Colonic mucosa (tissue), 4 donors: ENCODE measurements at places on chromosomes 5 and 9. TPM values are rescaled to one million over a fixed set of nuclear protein-coding genes. Genes with fewer than 3 reads are reported as not detected.

DNA sequence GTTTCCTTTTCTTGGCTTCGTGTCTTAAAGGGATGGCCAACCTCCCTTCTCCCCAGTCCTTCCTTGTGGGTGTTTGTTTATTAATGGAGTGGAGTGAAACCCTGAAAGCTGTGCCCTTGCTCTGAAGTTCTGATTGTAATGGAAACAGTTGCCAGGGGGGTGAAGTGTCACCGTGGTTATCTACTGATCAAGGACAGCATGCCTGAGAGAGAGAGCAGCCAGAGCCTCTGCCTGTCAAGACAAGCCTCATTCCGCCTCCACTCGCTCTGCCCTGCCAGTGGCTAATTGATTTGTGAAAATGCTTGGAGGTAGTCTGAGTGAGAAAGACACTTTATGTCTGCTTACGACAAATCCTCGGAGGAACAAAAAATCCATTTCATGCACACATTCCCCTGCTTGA, 143.7 kb upstream of the SLC30A5 start:
- H3K36me3 ChIP-seq: no peaks in the 10 kb centered on the region
- no peak overlapping the region for H3K27ac ChIP-seq
- no peaks in the 10 kb centered on the region for H3K4me1 ChIP-seq
- no peak overlapping the region for H3K4me3 ChIP-seq

F2RL1 gene
- total RNA-seq: 139 TPM

DNA sequence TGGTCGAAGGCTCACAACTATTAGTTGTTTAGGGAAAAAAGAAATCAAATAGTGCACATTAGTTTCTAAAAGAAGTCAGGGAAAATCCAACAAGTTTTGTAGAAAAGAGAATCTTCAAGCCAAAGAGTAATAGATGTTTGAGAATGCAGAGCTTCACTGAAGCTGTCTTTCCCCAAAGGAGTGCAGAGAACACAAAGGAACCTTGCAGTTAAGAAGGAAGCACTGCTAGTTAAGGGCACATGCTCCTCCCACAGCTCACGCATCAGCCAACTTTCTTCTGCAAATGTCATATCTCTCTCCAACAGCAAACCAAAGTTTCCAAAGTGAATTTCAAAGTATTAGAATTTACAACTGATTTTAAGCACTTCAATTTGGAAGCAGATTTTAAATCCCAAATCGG, 116.4 kb upstream of the FST start:
- no peaks in the 10 kb centered on the region for H3K4me1 ChIP-seq
- H3K36me3 ChIP-seq: no peaks in the 10 kb centered on the region
- H3K27me3 ChIP-seq: no peaks in the 10 kb centered on the region
- DNase-seq: no peak
- H3K27ac ChIP-seq: no peak overlapping the region
- no peak overlapping the region for H3K4me3 ChIP-seq

MAP1B gene
- 6.1 TPM for total RNA-seq

- no peak overlapping the region for H3K27ac ChIP-seq
- H3K27me3 ChIP-seq: no peaks in the 10 kb centered on the region
- H3K4me1 ChIP-seq: no peaks in the 10 kb centered on the region
- no peak for DNase-seq
Observed at GRCh38 chr5:56513141-56513540, 280.0 kb upstream of the ANKRD55 start.

GRCh38 chr9:26033336-26033735, 355.1 kb upstream of the TUSC1 start:
- no peak for DNase-seq
- no peak overlapping the region for H3K4me3 ChIP-seq
- no peaks in the 10 kb centered on the region for H3K36me3 ChIP-seq
- no peak overlapping the region for H3K27ac ChIP-seq
- no peaks in the 10 kb centered on the region for H3K27me3 ChIP-seq

ITGA1 gene
- 19.2 TPM for total RNA-seq

DNA sequence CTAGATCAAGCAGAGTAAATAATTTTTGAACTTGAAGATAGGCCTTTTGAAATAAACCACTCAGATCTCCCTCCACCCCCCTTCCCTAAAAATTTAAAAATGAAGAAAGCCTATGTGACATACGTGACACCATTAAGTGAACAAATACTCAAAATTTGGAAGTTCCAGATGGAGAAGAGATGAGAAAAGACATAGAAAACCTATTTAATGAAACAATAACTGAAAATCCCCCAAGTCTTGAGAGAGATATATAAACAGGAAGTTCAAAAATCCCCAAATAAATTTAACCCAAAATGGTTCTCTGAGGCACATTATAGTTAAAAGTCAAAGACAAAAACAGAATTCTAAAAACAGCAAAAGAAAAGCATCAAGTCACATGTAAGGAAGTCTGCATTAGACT, 428.6 kb downstream of the PSAT1 start:
- H3K4me3 ChIP-seq: no peak overlapping the region
- no peak overlapping the region for H3K27ac ChIP-seq
- no peaks in the 10 kb centered on the region for H3K4me1 ChIP-seq
- no peaks in the 10 kb centered on the region for H3K36me3 ChIP-seq

ITK gene
- total RNA-seq: 2.5 TPM

N4BP3 gene
- total RNA-seq: 3.3 TPM

- no peaks in the 10 kb centered on the region for H3K27me3 ChIP-seq
- no peak for DNase-seq
- H3K36me3 ChIP-seq: no peaks in the 10 kb centered on the region
- H3K27ac ChIP-seq: no peak overlapping the region
Observed at GRCh38 chr5:61951295-61951694, 354.7 kb upstream of the KIF2A start.

DNA sequence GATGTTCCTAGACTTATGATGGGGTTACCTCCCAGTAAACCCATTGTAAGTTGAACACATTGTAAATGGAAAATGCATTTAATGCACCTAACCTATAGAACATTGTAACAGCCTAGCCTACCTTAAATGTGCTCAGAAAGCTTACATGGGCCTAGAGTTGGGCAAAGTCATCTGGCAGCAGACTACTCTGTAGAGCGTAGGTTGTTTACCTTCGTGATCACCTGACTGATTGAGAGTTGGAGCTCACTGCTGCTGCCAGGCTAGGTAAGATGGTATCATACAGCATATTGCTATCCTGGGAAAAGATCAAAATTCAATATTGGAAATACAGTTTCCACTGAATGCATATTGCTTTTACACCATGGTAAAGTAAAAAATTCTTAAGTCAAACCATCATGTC, 95.4 kb downstream of the HTR4 start:
- no peak for DNase-seq
- H3K27me3 ChIP-seq: no peaks in the 10 kb centered on the region
- no peaks in the 10 kb centered on the region for H3K4me1 ChIP-seq
- H3K4me3 ChIP-seq: no peak overlapping the region
- H3K36me3 ChIP-seq: no peaks in the 10 kb centered on the region
- no peak overlapping the region for H3K27ac ChIP-seq

CCL27 gene
- total RNA-seq: not detected

DNA sequence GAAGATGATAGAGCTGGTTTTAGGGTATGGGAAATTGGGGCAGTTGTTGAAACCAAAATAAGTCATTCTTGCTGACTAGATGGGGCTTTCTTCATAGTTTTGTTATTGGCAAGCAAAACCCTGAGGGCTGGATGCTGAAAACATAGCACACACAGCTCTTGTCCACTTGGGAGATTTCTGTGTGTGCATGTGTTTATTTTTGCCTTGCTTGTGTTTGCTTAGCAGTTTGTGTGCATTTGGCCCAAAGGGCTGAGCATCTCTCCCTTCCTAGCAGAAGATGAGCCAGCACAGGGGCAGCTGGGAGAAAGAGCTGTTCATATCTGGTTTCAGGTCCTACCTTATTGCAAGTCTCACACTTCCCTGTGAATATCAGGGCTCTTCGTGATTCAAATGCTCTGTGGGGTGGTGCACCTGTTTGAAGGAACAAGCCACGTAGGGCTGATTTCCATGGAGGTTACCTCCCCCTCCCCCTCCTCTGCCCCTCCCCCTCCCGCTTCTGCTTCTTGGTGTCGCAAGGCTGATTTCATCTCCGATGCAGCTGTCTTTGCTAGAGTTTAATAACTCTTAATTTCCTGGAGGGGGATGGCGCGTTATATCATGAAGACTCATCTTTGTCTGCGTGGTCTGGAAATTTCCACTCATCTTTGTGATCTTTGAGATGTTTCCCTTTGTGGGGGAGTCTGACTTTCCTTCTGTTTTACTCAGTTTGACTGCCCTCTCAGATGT, 296.5 kb downstream of the ARHGAP26 start:
- no peak overlapping the region for H3K4me3 ChIP-seq
- DNase-seq: no peak
- no peaks in the 10 kb centered on the region for H3K36me3 ChIP-seq
- H3K27me3 ChIP-seq: no peaks in the 10 kb centered on the region
- H3K4me1 ChIP-seq: no peaks in the 10 kb centered on the region

MORN5 gene
- 7.0 TPM for total RNA-seq

DNA sequence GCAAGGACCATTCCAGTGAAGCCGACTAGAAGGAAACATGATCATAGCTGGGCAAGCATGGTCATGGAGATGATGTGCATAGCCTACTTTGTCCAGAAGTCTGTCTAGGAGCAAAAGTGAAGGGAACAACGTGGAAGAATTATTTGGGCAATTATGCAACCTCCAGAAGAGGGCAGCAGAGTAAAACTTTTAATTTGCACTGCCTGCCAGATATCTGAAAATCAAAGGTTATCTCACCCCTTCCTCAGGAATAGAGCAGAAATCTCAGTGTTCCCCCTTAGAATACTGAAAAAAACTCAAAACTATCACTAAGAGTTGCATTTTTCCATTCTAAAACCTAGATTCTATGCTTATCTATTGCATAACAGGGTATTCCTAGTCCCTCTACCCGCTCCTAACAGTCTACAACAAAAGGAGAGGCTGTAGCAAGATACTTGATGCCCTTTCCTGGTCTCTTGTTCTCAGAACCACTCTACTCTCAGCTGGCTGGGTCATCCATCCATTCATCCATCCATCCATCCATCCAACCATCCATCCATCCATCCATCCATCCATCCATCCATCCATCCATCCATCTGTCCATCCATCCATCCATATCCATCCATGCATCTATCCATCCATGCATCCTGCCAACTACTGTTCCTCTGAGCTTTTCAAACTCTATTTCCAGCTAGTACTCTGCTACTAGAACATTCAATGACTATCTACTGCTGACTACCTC, 8.4 kb upstream of the SETD9 start:
- no peaks in the 10 kb centered on the region for H3K4me1 ChIP-seq
- no peak overlapping the region for H3K27ac ChIP-seq
- H3K36me3 ChIP-seq: no peaks in the 10 kb centered on the region
- H3K4me3 ChIP-seq: no peak overlapping the region
- DNase-seq: peak; percentile 46

CKMT2 gene
- total RNA-seq: 2.0 TPM

DNA sequence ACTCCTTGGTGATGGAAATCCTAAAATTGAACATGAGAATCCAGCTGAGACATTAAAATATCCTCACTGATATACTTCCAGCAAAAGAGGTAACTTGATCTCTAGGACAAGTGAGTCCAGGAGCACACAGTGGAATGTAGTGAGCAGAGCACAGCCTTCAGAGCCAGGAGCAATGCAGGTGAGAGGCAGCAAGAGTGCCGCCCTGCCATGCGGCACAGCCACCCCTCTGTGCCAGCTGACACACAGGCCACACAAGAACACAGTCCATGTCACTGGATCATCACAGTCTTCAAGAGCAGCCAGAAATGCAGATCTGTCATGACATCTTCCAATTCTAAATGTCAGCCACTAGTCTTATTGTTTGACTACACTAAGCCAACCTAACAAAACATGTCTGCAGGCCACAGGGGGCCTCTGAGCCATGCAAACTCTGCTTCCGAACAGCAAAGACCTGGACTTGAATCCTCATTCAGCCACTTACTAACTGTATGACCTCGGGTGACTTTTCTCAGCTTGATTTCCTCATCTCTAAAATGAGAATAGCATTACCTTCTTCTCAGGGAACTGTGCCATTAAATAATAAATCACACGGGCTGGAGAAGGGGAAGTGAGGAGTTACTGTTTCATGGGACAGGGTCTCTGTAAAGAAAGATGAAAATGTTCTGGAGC, 47.0 kb downstream of the CCDC125 start:
- no peaks in the 10 kb centered on the region for H3K27me3 ChIP-seq
- no peak overlapping the region for H3K4me3 ChIP-seq
- DNase-seq: no peak
- no peaks in the 10 kb centered on the region for H3K36me3 ChIP-seq
- no peaks in the 10 kb centered on the region for H3K4me1 ChIP-seq
- H3K27ac ChIP-seq: no peak overlapping the region

GRCh38 chr9:33249087-33249658, 9.2 kb downstream of the SPINK4 start:
- no peak overlapping the region for H3K27ac ChIP-seq
- H3K27me3 ChIP-seq: no peaks in the 10 kb centered on the region
- H3K36me3 ChIP-seq: peaks cover 1% of the 10 kb centered on the region
- H3K4me1 ChIP-seq: no peaks in the 10 kb centered on the region
- DNase-seq: no peak
- H3K4me3 ChIP-seq: no peak overlapping the region

DNA sequence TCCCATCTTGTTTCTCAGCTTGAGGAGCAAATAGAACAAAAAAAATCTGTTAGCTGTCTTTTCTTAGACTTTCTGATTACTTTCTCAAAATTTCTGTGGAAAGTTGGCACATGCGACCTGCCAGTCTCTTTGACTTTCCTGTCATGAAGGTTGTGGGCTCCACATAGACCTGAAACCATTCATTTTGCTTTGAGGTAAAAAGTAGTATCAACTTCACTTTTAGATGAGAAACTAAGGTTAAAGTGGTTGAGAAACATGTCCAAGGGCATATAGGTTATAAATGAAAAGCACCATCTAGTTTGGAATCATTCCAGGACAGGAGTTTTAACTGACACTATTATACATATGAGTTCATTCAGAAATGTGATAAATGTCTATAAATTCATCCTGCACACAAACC, 42.7 kb downstream of the ST8SIA4 start:
- no peak overlapping the region for H3K4me3 ChIP-seq
- DNase-seq: no peak
- no peaks in the 10 kb centered on the region for H3K4me1 ChIP-seq
- H3K36me3 ChIP-seq: no peaks in the 10 kb centered on the region
- H3K27ac ChIP-seq: no peak overlapping the region
- H3K27me3 ChIP-seq: no peaks in the 10 kb centered on the region

- no peak overlapping the region for H3K27ac ChIP-seq
- H3K4me3 ChIP-seq: no peak overlapping the region
- no peaks in the 10 kb centered on the region for H3K36me3 ChIP-seq
- DNase-seq: no peak
- no peaks in the 10 kb centered on the region for H3K4me1 ChIP-seq
- H3K27me3 ChIP-seq: no peaks in the 10 kb centered on the region
Observed at GRCh38 chr5:133846478-133847226, 121.8 kb downstream of the C5orf15 start.

CFAP77 gene
- not detected for total RNA-seq
